ENCODE measurements at places on chromosomes 3 and 15.

GRCh38 chr3:127488740-127489139 is 101.8 kb downstream of the TPRA1 start:
- DNase-seq = no peak

- no peak for DNase-seq
Observed at GRCh38 chr3:29022976-29023375, 257.9 kb upstream of the RBMS3 start.

- DNase-seq = no peak
Observed at GRCh38 chr3:126285369-126285768, 71.8 kb downstream of the KLF15 start.

- no peak for DNase-seq
Observed at GRCh38 chr15:64288999-64289398, 67.0 kb downstream of the CSNK1G1 start.

DNA sequence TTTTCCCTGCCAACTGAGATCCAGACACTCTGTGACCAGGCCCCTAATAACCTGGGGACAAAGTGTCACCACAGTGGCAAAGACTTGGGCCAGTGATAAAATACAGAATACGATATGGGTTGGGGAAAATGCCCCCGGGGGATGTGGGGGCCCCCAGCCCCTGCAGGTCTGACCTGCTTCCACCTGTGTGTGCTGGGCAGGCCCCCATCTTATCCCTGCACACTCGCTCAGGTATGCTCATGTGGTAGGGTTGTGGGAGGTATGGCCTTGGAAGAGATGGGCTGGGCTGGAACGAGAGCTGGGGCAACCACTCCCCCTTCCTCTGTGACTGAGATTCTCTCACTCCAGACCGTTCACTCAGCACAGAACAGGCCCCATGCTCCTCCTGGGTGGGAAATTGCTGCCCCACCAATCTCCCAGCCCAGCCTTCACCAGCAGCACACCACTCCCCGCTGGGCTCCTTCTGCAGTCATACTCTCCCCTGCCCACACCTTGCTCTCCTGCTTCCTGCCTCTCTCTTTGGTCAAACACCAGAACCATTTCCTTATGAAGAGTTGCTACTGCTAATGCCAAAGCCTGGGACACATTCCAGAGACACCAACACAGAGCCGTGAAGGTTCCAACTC is 9.6 kb upstream of the CPEB1 start:
- DNase-seq = no peak

GRCh38 chr15:64739156-64739555 is 36.2 kb downstream of the RBPMS2 start:
- DNase-seq = no peak

- no peak for DNase-seq
Observed at GRCh38 chr3:113535898-113536297, 3.5 kb downstream of the SIDT1 start.

DNA sequence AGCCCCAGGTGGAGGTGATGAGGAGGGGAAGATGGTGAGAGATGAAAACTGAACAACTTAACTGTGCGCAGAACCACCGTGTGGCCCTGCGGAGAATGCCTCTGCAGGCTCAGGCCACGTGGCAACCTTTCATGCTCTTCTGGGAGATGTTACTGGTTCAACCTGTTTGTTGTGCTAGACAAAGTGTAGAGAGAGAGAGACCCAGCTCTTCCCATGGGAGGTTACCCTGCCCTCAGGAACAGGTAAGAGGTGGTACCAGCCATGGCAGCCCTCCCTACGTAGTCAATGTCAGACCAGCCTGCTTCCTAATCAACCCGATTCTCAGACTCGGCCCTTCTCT is 37.0 kb upstream of the HACD2 start:
- DNase-seq = no peak

- DNase-seq = no peak
Observed at GRCh38 chr15:78316283-78317083, 17.1 kb upstream of the SKIC8 start.

DNA sequence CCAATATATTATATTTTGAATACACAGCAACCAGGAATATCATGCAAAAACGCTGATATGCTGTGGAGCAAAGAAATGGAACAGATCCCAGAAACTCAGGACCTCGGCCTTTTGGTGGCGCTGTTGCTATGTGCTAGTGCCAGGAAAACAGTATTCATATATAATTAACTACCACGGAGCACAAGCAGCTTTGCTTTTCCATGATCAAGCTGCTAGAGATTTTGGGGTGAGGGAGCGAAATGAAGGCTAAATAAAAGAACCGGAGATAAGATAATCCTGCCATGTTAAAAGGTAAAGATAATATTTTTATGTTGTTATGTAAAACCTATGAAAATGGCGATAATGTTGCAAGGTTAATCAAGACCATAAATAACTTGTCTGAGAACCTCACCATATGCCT is 157.7 kb upstream of the FAM3D start:
- peak; percentile 12 for DNase-seq

DNA sequence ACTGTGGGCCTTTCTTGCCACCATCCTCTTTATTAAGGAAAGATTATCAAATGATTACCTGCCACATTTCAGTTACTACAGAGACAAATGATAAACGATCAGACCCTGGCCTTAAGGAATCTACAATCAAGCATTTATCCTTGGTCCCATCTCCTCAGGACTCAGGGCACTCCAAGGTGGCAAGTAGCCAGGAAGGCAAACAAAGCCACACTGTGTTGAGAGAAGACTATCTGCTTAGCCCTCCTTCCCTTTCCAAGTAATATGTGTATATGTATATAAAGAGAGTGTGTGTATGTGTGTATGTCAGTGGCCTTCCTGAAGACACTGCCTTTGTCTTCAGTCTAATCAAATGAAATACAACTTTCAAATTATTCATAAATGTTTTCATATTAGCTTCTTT is 490.1 kb upstream of the ATP11B start:
- DNase-seq = no peak

GRCh38 chr15:91526424-91526823 is 327.1 kb upstream of the SLCO3A1 start:
- DNase-seq = no peak

GRCh38 chr3:122789585-122790273 is 3.9 kb downstream of the HSPBAP1 start:
- DNase-seq = no peak

GRCh38 chr15:32034106-32034505 is 3.8 kb downstream of the CHRNA7 start:
- no peak for DNase-seq

DNA sequence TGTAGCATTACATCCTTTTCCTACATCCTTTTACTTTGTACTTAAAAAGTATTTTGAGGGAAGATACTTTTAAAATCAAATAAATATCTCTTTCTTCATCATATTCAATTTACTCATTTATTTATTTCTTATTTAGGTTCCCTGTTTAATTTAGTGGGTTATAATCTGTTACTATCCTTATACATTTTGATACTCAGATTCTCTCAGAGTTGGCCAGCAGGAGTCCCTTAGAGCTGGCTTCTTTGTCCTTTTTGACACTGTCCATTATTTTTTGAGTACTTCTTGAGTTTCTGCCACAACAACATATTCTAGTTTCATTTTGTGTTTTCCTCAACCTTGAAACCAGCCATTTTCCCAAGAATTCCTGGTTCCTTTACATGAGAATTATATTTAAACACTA is 111.6 kb upstream of the DCBLD2 start:
- no peak for DNase-seq

DNA sequence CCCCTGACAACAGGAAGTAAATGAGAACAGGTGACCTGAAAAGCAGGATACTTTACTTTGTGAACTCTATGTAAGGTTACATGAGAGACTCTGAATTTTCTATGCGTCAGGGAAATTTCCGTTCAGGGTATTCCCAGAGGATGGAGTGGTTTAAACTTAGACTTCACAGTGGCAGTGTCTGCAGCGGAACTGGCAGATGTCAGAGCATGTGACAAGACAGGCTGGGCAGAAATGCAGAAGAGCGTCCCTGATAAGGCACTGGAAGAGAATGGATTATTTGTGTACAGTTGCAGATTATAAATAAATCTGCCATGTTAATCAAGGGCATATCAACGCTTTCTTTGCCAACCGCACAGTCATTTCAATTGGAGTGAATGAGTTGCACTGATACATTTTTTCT is 598.4 kb upstream of the ZNF717 start:
- DNase-seq = no peak

- DNase-seq = no peak
Observed at GRCh38 chr3:41024031-41024836, 175.1 kb upstream of the CTNNB1 start.

DNA sequence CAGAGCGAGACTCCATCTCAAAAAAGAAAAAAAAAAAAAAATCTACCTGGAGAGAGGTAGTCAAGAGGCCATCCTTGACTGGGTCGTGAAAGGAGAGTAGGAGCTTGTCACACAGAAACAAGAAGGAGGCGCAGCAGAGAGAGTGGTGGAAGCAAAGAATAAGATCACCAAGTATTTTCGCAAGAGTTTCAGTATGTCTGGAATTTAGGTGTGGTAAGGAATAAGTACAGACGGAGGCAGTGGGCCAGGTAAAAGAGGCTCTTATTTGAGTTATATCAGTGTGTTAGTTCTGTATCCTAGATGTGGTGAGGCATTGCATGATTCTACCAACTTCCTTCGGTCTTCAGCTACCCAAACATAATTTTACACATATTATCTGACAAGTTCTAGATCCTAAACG is 14.6 kb upstream of the ATP10A start:
- DNase-seq = no peak

DNA sequence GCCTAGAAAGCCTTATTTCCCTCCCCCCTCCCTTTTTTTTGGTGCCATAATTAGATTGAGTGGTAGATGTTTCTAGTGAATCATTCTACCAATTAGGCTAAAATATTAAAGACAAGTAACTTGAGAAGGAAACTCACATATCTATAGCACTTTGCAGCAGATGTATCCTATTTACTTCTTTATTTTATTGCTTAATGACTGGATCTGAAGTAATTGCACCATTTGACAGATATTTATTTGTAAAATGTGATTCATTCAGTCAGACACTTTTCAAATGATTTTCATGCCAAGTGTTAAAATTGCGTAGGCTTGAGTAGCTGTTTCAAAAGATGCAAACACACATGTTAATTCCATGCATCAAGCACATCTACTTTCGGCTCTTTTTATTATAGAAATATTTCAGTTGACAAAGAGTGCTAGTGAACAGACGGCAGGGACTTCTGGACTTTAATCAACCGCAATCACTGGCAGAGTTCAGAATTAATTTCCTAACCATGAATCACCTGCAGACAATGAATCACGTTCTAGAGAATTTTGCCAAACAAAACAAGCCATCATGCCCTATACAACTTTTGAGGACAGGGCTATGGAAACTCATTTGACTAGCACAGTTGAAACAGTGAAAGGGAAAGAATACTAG is 636.8 kb downstream of the MECOM start:
- DNase-seq = no peak

DNA sequence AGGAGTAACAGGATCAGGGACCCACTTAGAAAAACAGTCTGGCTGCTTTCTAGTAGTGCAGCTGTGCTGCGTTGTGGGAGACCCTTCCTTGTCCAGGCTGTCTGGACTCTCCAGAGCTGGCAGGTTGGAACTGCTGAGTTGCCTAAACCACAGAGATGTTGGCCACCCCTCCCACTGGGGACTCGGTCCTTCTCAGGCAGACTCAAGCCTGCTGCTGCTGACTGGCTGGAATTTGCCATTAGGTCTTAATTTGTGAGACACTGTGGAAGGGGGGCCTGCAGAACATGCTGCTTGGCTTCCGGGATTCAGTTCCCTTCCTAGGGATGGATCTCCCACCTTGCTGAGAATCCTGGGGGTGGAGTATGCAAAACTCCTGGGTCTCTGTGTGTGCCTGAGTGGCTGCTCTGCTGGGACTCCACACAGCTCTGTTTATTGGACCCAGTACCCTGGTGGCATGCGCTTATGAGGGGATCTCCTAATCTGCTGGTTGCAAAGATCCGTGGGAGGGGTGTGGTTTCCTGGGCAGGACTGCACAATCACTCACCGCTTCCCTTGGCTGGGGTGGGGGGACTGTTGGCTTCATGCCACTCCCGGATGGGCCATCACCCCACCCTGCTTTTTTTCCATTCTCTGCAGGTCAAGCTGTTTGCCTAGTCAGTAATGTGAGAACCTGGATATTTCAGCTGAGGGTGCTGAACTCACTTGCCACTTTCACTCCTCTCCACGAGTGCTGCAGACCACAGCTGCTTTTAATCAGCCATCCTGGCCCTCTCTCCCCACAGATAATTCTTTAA is 150.5 kb downstream of the CFAP20DC start:
- DNase-seq = no peak

DNA sequence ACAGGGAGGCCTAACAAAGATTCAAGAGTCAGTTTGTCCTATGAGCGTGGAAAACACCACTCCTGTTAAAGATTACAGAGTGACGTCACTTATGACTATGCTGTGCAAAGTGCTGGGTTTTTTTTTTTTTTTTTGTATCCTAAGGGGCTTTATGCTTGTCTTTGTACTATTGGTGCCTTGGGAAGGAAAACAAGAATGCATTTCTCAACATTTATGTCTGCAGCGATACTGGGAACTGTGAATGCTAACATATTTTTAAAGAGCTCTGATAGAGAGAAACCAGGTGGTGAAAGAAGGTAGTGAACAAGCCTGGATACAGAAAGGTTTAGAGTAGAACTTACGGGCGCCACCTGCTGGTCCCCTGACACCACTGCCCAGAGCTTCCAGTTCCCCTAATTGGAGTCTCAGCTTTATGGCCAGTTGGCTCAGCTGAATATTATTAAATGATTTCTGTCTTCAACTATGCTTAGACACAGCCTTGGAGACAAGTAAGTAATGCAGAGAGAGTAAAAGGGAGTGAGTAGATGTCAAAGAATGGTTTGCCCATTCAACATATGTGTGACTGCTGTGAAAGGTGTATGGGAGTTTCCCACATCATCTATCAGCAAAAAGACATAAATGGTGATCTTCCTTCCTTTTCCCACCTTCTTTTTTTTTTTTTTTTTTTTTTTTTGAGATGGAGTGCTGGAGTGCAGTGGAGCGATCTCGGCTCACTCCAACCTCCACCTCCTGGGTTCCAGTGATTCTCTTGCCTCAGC is 807.9 kb upstream of the CFAP20DC start:
- DNase-seq = no peak

GRCh38 chr3:67094774-67095173 is 96.7 kb downstream of the KBTBD8 start:
- DNase-seq = no peak

GRCh38 chr3:189954733-189955665 is 165.7 kb downstream of the P3H2 start:
- no peak for DNase-seq

GRCh38 chr3:136750897-136751315 is 1.3 kb downstream of the STAG1 start:
- DNase-seq = no peak

- no peak for DNase-seq
Observed at GRCh38 chr3:69866988-69867720, 127.9 kb downstream of the MITF start.

DNA sequence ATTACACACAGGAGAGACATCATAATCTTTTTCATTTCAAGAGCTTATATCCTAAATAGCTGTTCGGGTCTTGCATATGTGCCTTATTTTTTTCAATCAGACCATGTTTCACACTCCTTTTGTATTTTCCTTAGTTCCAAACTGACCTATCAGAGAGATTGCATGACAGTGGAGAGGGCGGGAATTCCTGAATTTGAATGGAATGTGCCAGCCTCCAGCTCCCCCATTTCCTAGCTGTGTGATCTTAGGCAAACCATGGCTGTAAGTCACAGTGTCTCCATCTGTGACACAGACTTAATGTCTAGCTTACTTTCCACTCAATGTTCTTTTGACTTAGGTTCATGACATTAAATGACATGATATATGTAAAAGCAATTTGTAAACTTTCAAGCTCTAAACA is 62.0 kb upstream of the CSTA start:
- DNase-seq = no peak

GRCh38 chr15:28044121-28044672 is 54.9 kb downstream of the OCA2 start:
- DNase-seq = no peak

- DNase-seq = no peak
Observed at GRCh38 chr15:57500979-57501576, 90.6 kb upstream of the MYZAP start.

- no peak for DNase-seq
Observed at GRCh38 chr3:14275962-14276909, 97.6 kb downstream of the LSM3 start.

Measured in NCI-H2107 (cell line).